Gastrocnemius medialis (tissue), 4 donors: ENCODE measurements at places on chromosomes 11 and 22. TPM values are rescaled to one million over a fixed set of nuclear protein-coding genes. Genes with fewer than 3 reads are reported as not detected.
A peak's percentile ranks its signal among the peaks of the same experiment; 100 is the strongest.

DNA sequence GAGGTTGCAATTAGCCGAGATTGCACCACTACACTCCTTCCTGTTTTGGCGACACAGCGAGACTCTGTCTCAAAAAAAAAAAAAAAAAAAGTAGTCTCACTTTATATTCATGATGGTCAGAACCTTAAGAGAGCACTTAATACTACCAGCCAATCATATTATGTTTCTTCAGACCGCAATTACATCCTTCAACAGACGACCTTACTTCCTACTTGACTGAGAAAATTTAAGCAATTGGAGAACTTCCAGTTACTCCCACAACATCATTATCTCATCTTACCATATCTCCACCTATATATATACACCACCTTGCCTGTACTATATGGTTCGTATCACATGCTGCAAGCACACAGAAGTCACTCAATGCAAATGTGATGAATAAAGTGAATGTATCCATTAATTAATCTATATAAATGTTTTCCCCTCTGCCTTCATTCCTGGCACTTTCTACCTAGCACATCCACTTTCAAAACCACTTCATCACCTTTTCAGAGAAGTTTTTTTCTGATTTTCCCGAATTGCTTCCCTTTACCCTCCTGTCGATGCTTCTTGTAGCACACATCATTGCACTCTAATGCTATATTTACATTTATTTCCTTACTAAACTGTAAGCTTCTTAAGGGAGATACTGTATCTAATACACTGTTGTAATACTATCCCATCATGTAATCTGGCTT lies 13.8 kb downstream of the ATP5MG start:
- peaks cover 5% of the 10 kb centered on the region for H3K4me1 ChIP-seq
- H3K4me3 ChIP-seq: no peak overlapping the region
- peak overlapping the region; percentile 22 for H3K27ac ChIP-seq
- no peaks in the 10 kb centered on the region for H3K27me3 ChIP-seq

The GDPD4 gene
- total RNA-seq: not detected

DNA sequence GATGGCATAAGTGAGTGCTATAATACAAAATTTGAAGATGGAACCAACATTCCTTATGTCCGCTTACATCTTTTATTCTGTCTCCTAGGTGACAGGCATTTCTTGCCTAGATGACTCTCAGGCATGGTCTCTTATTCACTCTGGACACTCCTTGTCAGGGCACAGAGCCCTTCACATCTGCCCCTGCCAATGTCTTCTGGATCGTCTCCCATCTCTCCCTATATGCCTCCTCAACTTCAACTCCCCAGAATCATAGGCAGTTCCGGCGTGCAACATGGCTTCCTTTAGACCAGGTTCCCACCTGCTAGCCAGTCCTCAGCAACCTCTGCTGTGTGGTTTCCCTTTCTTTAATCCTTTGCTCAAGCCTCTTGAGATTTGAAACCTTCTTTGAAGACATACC lies 300.9 kb downstream of the TENM4 start:
- H3K27me3 ChIP-seq: no peaks in the 10 kb centered on the region
- no peaks in the 10 kb centered on the region for H3K4me1 ChIP-seq
- H3K27ac ChIP-seq: no peak overlapping the region

The APBB1 gene
- 46.6 TPM for total RNA-seq

DNA sequence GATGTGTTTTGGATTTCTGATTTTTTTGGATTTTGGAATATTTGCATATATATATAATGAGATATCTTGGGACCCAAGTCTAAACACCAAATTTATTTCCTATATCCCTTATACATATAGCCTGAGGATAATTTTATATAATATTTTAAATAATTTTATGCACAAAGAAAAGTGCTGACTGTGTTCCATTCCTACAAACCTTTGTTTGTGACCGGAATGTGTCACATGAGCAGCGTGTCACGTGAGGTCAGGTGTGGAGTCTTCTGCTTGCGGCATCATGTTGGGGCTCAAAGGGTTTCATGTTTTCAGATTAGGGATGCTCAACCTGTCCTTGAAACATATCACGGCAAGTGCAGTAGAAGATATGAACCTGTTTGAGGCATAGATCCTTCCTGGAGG lies 65.6 kb downstream of the SCN3B start:
- H3K27ac ChIP-seq: no peak overlapping the region
- H3K27me3 ChIP-seq: no peaks in the 10 kb centered on the region
- H3K4me3 ChIP-seq: no peak overlapping the region
- DNase-seq: no peak

GRCh38 chr11:102138670-102139069 lies 28.4 kb downstream of the YAP1 start:
- no peak for DNase-seq
- H3K27ac ChIP-seq: peak overlapping the region; percentile 73
- H3K4me1 ChIP-seq: peaks cover 72% of the 10 kb centered on the region
- H3K4me3 ChIP-seq: no peak overlapping the region

DNA sequence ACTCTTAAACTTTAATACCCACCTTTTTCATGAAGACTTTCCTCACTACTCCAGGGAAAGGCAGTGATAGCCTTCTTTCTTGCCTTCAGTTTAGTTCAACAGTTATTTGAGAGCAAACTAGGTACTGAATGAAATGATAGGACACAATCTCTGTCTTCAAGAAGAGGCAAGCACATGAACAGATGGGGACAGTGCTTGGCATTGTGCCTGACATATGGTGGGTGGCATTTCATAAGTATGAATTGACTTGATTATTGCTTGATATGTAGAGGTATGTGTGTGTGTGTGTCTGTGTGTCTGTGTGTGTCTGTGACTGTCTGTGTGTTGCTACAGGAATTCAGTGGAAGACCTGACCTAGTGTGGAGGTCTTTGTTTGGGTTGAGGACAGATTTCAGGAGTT lies 504.1 kb downstream of the NELL1 start:
- no peak for DNase-seq
- no peak overlapping the region for H3K27ac ChIP-seq
- H3K4me3 ChIP-seq: no peak overlapping the region
- no peaks in the 10 kb centered on the region for H3K27me3 ChIP-seq

DNA sequence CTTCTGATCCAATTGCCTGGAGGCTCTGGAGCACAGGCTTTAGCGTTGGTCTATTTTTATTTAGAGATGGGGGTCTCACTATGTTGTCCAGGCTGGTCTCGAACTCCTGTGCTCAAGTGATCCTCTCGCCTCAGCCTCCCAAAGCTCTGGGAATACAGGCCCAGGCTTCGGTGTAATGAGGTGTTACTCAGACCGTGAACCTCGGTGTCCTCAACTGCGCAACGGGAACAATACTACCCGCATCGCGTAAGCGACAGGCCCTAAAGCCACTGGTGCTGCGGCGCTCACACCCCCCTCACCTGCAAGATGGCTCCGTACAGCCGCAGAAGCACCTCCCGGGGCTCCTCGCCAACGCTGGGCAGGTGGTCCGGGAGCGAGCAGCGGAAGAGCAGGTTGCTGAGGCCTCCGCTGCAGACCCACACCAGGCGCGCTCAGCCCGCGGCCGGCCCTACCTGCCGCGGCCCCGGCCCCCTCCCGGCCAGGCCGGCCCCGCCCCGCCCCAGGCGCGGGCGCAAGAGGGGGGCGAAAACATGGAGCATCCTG lies 628 bp downstream of the CHKB start:
- peak overlapping the region; percentile 98 for H3K27ac ChIP-seq
- H3K36me3 ChIP-seq: no peaks in the 10 kb centered on the region
- H3K27me3 ChIP-seq: no peaks in the 10 kb centered on the region
- no peak for DNase-seq

The SESN3 gene
- total RNA-seq: 6.9 TPM

DNA sequence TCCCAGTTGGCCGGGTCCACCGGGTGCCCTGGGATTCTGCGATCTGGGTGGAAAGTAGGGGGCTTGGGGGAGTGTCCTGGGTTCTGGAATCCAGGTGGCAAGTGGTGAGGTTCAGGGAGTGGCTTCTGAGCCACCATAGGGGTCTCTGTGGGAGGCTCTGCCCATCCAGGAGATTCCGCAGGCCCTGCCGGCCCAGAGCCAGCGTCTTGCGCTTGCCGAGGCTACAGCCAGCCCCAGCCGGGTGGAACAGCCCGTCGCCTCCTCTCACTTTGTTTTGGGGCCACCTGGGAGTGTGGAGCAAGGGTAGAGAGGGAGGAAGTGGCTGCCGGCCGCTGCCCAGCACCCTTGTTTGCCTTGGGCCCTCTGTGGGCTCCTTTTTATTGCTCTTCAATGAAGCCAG lies 60.6 kb upstream of the PPP6R3 start:
- peaks cover 10% of the 10 kb centered on the region for H3K36me3 ChIP-seq
- DNase-seq: no peak

The OLFML1 gene
- 1.7 TPM for total RNA-seq

DNA sequence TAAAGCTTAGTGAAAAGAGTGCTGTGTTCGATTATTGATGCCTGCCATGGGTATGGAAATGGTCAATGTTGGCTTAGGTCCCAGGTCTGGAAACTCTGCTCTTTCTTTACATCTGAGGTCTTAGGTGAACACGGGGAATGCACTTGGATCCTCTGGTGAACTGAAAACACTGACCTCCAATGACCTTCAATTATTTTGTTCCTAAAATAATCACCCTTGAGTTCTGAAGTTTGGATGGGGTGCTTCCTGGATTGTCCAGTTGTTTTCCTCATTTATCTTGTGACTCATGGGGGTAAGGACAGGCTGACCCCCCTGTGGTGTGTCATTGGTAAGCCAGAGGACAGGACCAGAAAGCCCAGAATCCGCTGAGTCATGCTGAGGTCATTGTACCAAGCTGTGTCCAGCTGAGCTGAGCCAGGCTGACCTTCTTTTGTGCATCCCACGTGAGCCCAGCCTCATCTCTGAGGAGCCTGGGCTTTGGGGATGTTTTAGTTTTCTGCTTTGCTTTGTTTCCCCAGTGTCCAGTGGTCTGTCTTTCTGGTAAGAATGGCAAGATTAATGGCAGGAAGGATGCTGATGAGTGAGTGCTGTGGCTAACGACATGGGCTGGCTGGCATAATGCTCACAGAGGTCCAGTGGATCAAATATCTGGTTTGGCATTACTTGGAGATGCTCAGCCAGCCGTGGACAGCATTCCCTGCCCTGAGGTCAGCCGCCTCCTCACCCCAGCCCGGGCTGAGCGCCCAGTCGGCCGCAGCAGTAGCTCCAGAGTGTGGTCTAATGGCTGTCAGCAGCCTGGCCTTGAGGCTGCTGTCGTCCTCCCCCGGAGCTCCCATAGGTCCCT lies 35.6 kb downstream of the AMPD3 start:
- H3K27ac ChIP-seq: peak overlapping the region; percentile 90
- H3K27me3 ChIP-seq: no peaks in the 10 kb centered on the region
- DNase-seq: peak; percentile 96
- H3K4me3 ChIP-seq: no peak overlapping the region

The CCDC188 gene
- not detected for total RNA-seq

DNA sequence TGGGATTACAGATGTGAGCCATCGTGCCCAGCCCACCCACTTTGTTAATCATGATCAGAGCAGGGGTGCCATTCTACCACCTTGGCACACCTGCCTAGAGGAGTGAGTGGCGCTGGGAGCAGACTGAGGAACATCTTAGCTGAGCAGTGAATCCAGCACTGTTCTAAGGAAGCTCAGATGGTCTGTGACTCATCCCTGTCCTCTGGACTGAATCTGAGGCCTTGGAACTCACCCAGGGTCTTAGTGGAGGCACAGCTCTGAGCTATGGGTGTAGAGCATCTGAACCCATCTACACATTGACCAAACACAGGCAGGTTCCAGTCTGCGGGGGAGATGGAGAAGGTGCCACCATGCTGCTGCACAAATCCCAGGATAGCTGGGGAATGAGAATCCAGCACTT lies 14.9 kb downstream of the PGAP2 start:
- no peak overlapping the region for H3K4me3 ChIP-seq
- H3K36me3 ChIP-seq: no peaks in the 10 kb centered on the region
- no peaks in the 10 kb centered on the region for H3K27me3 ChIP-seq
- no peak overlapping the region for H3K27ac ChIP-seq
- DNase-seq: no peak

GRCh38 chr11:34238966-34239365 lies 118.8 kb downstream of the ABTB2 start:
- no peaks in the 10 kb centered on the region for H3K36me3 ChIP-seq
- no peak for DNase-seq
- H3K4me3 ChIP-seq: no peak overlapping the region
- peaks cover 6% of the 10 kb centered on the region for H3K4me1 ChIP-seq
- no peaks in the 10 kb centered on the region for H3K27me3 ChIP-seq

The LRRC75B gene
- total RNA-seq: 2.6 TPM

DNA sequence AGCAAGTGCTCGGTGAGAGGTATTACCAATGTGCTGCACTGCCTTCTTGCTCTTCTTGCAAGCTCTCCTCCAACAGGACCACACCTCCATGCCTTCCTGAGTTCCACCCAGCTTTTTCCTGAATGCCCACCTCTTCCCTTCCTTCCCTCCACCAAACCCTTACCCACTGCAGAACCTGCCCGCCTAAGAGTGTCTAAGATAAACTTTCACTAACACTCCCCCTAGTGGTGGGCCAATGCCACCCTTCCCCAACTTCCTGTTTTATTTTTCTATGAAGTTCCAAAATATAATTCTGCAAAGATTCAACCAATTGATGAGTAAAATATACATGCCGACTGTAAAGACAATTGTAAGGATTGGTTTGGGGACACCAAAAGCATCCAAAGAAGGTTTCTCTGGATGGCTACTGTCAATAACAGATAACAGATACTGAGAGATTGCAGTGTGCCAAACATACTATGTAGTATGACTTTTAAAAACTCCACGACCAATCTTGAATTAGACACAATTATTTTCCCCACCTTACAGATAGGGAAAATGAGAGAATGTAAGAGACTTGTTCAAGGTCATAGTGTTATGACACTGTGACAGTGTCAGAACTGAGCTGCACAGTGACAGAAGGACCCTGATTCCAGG lies 38.6 kb upstream of the BMAL1 start:
- DNase-seq: no peak
- no peaks in the 10 kb centered on the region for H3K36me3 ChIP-seq
- no peaks in the 10 kb centered on the region for H3K4me1 ChIP-seq
- H3K27ac ChIP-seq: no peak overlapping the region
- no peaks in the 10 kb centered on the region for H3K27me3 ChIP-seq

- H3K36me3 ChIP-seq: no peaks in the 10 kb centered on the region
- no peaks in the 10 kb centered on the region for H3K4me1 ChIP-seq
- DNase-seq: no peak
- H3K4me3 ChIP-seq: no peak overlapping the region
- H3K27ac ChIP-seq: no peak overlapping the region
Observed at GRCh38 chr11:121180183-121180582, 79.1 kb downstream of the TECTA start.

- H3K27ac ChIP-seq: no peak overlapping the region
- H3K36me3 ChIP-seq: no peaks in the 10 kb centered on the region
- no peaks in the 10 kb centered on the region for H3K4me1 ChIP-seq
- DNase-seq: no peak
- H3K4me3 ChIP-seq: no peak overlapping the region
- H3K27me3 ChIP-seq: no peaks in the 10 kb centered on the region
Observed at GRCh38 chr11:34150494-34151151, 45.2 kb downstream of the NAT10 start.
